IMR-90 (cell line): ENCODE measurements at places on chromosomes 4 and X.

DNA sequence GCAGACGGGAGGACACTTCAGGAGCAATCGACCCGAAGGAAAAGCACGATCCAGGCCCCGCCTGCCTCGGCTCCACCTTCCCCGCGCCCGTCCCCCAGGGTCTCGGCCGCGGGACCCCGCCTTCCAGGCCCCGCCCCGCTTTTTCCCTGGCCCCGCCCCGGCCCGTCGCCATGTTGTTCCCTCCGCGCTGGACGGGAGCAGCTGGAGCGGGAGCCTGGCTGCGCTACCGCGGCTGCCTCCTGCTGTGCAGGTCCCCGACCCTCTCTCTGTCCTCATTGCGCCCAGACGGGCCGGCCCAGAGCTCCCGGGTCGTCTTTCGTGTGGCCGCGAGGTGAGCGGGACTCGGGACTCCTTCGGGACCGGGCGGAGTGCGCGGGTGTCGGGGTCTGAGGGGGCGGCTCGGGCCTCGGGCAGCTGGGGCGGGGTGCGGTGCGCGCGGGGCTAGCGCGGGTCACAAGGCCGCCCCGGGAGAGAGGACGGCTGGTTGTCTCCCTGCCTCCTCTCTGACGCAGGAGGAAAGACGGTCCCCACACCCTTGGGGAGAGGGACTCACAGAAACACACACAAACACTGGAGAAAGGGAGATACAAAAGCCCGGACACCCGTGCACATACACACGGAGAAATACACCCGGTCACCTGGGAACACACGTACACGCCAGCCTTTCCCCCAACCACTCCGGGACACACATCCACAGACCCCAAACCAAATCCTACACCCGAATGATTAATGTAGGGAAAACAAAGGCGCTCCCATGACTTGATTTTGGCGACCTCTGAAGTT, at the start of gene RAB9A:
Gene RAB9A, plus strand, starts transcription at position 171 of the 783 bp plus-strand sequence. CDS start 19,619 bp downstream, outside the sequence.
- H3K4me1 ChIP-seq = peaks cover 5% of the 10 kb centered on the region
- peak within 1 kb of the TSS; percentile 86 for H3K4me3 ChIP-seq
- peak within 1 kb of the TSS; percentile 90 for H3K27ac ChIP-seq
- no peaks in the 10 kb centered on the region; the same call in 1 of the 2 replicates for H3K36me3 ChIP-seq
- peak; percentile 68 for DNase-seq

DNA sequence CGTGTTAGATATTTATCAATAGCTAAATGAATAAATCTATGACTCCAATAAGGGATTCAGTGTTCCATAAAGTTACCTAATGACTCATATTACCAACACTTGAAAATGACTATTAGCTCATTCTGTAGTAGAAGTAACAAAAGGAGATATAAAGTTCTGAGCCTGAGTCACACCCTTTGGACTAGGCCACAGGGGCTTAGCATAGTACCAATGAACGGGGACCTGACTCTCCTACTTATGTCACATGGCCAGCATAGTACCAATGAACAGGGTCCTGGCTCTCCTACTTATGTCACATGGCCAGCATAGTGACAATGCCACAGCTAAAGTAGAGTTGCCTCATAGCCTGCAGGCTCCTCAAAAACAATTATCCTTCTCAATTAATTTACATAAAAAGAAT, 43.7 kb downstream of the MAGEB16 start:
- H3K27me3 ChIP-seq = no peaks in the 10 kb centered on the region
- no peaks in the 10 kb centered on the region for H3K4me1 ChIP-seq
- H3K36me3 ChIP-seq = no peaks in the 10 kb centered on the region
- H3K27ac ChIP-seq = no peak overlapping the region

- no peaks in the 10 kb centered on the region for H3K36me3 ChIP-seq
- H3K4me1 ChIP-seq = no peaks in the 10 kb centered on the region
- no peak overlapping the region for H3K4me3 ChIP-seq
- no peak overlapping the region for H3K27ac ChIP-seq
- no peak for DNase-seq
- no peaks in the 10 kb centered on the region for H3K27me3 ChIP-seq
Measured at GRCh38 chrX:149433451-149433850, 71.7 kb downstream of the IDS start.

DNA sequence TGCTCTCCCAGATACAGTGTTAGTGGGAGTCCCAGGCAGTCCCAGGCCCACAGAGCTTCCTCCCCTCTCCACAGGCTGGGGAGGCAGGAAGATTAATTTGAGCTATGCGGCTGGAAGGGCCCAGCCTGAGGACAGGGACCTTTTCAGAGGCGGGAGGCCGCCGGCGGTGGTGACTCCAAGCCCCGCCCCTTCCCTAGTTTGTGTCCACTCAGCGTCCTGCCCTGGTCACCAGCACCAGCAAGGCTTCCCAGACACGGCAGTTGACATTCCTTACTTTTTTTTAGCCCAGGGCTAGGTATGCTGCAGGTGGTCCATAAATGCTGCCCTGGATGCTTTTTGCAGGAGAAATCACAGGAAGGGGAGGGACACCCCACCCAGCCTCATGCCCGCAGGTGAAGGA, 67.7 kb upstream of the LRPAP1 start:
- no peak overlapping the region for H3K4me3 ChIP-seq
- H3K27ac ChIP-seq = no peak overlapping the region
- H3K36me3 ChIP-seq = no peaks in the 10 kb centered on the region
- H3K27me3 ChIP-seq = no peaks in the 10 kb centered on the region; the same call in 1 of the 2 replicates
- DNase-seq = no peak
- H3K4me1 ChIP-seq = no peaks in the 10 kb centered on the region

GRCh38 chr4:106273831-106274230, 42.2 kb downstream of the TBCK start:
- peak; percentile 22 for DNase-seq
- no peak overlapping the region for H3K27ac ChIP-seq
- H3K36me3 ChIP-seq = peaks cover 5% of the 10 kb centered on the region; the same call in 1 of the 2 replicates
- H3K4me3 ChIP-seq = no peak overlapping the region
- H3K4me1 ChIP-seq = peaks cover 2% of the 10 kb centered on the region; the same call in 1 of the 2 replicates
- H3K27me3 ChIP-seq = no peaks in the 10 kb centered on the region
